ENCODE measurements at places on chromosomes 6 and 20.

DNA sequence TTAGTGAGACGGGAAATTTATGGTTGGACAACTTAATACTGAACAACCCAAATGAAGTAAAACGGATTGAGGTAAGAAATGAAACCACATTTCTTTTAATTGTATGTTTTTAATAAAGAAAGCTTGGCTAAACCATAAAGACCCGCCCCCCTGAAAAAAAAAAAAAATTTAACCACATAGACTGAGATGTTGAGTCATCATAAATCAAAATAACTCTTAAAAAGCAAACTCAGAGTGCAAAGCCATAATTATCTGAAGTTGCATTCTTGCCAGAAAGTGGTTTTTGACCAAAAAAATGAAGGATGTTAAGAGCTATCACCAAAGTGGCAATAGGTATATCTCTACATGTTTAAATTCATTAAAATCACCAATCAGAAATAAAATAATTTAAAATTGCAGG lies 101.8 kb upstream of the COL21A1 start:
- DNase-seq, result no peak

DNA sequence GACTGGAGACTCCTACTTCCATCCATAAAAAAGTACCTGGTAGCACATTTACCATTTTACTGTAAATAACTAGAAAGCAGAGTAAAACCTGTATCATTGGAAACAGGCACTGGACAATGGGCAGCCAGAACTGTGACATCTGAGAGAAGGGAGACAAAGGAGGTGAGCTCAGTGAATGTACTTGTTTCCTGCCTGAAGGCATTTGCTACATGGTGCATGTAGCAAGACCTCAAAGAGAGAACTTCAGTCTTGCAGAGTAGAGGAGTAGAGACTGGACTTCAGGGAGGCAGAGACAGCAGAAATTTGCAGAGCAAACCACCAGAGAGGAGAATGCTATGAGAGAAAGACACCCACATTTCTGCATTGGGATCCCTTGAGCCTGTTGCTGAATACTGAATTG lies 171.0 kb upstream of the CCN2 start:
- no peak for DNase-seq

GRCh38 chr6:44047801-44048200 lies 79.5 kb downstream of the MRPL14 start:
- no peak for DNase-seq

- peak; percentile 56 for DNase-seq
Measured at GRCh38 chr6:13355043-13355945, 27.0 kb upstream of the TBC1D7 start.

- DNase-seq, result no peak
Measured at GRCh38 chr6:147192278-147192911, 11.8 kb upstream of the STXBP5 start.

GRCh38 chr6:157980288-157981131 lies 1.2 kb upstream of the SYNJ2 start:
- peak; percentile 25 for DNase-seq

- no peak for DNase-seq
Measured at GRCh38 chr6:88454658-88455057, 288.5 kb upstream of the CNR1 start.

GRCh38 chr20:60144974-60145527 lies 186.8 kb downstream of the CDH26 start:
- DNase-seq, result no peak

GRCh38 chr6:24385536-24386269 lies 17.0 kb upstream of the MRS2 start:
- DNase-seq, result no peak

- no peak for DNase-seq
Measured at GRCh38 chr6:35485402-35485877, 11.4 kb downstream of the TEAD3 start.

DNA sequence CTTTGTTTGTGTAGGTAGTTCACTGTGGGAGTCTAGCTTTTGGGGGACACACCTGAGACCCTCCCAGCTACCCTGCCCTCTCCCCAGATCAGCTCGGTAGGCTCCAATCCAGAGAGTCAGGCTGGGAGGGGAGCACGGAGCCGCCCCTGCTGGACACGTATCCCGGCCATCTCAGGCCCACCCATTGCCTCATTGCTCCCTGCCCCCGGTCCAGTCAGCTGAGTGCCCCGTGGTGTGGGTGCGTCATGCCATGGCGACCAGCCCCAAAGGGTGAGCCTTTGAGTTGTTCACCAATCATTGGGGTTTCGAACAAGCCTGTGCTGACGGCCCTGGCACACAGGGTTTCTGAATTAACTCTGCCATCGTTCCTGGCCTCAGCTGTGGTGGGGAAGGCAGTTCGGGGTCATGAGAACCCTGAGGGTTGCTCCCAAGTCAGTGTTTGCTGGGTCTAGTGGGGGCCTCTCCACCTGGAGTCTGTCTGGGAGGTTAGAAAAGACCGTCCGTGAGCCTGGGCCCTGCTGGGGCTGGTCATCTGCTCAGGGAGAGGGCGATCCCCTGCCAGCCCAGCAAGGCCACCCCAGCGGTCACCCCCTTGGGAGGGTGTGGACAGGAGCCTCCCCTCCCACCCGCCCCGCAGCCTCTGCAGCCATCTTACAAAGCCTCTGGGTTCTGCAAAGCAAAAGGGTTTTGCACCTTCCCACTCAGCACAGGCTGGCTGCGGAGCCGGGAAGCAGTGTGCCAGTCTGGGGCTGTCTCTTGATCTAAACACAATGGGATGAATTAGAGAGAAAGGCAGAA lies 34.5 kb downstream of the NTSR1 start:
- DNase-seq, result no peak

DNA sequence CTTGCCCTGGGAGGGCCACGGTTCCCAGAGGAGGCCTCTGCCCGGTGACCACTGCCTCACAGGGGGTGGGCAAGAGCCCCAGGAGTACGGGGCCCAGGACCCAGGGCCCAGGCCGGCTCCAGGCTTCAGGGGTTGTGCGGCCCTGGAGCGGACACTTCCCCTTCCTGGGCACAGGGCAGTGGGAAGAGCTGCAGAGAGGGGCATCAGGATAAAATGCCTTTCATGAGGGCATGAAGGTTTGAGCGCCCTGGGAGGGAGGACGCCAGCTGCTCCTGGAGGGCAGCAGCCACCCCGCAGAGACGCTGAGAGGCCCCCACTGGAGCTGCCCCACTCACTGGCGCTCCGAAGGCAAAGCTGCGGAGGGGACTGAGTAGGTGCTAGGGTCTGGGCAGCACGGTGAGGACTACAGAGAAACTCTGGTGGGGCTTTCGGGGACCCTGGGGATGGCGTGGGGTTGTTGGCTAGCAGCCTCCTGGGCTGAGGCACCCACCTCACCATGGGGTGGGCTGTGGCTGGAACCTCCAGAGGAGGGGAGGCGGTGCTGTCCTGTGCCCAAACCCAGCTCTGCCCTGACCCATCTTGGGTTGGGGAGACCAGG lies 10.4 kb downstream of the LAMA5 start:
- DNase-seq, result no peak

DNA sequence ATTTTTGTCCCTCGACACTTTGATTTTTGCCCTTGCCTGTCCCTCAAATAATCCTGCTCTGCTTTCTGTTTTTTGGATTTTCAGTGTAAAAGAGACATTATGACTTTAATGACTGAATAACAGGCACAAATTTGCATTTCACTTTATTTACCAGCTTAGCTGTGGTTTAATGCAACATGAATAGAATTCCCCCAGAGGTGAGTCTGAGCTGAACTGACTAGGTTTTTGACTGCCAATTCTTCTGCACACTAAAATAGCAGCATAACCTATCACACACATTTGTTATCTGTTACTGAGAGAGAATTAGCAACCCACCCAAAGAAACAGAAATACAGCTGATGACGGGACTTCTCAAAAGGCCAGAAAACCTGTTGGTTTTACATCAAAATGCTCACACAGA lies 3.9 kb upstream of the RBM24 start:
- no peak for DNase-seq

DNA sequence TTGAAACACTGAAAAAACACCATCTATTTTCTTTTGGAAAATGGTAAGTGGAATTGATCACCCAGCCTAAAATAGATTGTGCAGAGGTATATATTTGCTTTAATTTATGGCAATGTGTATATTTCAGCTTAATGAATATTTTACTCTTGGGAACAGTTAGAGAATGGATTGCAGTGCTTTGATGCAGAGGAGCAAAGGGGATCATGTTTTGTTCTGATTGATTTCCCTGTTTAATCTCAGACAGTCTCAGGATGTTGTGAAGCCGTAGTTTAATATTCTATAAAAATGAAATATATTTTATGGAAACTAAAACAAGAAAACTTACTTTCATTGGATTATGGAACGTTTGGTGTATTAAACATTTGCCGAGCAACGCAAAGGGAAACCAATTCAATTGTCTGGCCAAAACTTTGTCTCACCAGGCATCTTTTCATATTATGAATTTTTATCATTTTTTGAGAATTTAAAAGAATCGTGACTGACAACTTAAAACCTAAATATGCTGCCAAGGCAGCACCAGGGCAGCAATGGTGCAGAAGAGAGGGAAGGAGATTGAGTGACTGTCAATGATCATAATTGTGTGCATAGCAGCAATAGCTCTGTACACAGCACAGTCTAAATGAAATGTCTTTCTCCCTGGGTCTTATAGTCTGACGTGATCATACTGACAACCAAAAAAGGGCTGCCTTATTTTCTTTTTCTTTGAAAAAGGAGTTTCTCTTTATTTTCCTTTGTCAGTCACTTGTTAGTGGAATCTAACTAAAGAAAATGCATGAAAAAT lies 105.5 kb upstream of the EPHA7 start:
- DNase-seq, result no peak

DNA sequence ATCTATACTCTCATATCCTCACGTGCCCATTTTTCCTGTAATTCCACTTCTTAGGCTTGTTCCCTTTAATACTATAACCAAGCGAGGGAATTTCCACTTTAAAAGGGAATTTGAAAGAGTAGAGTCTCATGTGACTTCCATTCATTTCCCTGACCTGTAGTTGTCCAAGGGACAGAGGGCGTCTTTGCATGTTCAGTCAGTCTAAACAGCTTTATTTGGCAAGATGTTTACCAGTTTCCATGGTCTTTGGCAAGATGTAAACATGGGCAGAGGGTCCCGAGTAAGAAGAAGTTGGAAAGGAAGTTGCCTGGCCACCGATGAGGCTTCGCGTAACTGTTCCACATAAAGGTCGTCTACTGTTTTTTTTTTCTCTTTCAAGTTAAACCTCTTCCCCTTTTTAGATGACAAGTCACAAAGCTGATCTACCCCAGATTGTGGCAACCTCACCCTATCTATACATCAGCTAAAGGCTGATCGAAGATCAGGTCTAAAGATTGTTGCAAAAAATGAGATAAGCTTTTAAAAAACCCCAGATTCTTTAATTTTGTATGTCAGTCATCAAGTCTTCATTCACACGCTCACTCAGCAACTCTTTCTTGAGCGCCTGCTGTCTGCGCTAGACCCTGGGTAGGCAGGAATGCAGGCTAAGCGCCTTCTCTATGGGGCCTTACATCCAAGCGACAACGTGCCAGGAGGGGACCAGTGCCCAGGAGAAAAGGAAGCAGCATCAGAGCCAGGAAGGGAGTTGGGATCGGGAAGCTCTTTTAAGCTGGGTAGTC lies 31.7 kb upstream of the CCR6 start:
- peak; percentile 77 for DNase-seq

DNA sequence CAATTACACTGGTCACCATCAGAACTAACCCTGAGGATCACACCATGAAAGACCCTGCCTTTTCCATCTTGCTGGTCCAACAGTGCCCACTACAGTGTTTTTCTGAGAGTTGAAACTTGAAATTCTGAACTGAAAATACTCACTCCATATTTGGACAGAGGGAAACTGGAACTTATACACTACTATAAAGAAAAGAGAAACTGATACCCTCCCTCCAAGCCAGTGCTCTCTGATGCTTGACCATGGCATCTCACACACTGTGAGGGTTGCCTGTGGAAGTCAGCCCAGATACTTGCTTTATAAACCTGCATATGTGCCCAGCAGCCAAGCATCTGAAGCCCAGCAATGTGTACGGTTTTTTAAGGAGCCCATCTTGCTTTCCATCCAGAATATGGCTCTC lies 108.7 kb downstream of the FOXA2 start:
- DNase-seq, result no peak

- DNase-seq, result no peak
Measured at GRCh38 chr20:33979094-33979493, 14.6 kb upstream of the RALY start.

DNA sequence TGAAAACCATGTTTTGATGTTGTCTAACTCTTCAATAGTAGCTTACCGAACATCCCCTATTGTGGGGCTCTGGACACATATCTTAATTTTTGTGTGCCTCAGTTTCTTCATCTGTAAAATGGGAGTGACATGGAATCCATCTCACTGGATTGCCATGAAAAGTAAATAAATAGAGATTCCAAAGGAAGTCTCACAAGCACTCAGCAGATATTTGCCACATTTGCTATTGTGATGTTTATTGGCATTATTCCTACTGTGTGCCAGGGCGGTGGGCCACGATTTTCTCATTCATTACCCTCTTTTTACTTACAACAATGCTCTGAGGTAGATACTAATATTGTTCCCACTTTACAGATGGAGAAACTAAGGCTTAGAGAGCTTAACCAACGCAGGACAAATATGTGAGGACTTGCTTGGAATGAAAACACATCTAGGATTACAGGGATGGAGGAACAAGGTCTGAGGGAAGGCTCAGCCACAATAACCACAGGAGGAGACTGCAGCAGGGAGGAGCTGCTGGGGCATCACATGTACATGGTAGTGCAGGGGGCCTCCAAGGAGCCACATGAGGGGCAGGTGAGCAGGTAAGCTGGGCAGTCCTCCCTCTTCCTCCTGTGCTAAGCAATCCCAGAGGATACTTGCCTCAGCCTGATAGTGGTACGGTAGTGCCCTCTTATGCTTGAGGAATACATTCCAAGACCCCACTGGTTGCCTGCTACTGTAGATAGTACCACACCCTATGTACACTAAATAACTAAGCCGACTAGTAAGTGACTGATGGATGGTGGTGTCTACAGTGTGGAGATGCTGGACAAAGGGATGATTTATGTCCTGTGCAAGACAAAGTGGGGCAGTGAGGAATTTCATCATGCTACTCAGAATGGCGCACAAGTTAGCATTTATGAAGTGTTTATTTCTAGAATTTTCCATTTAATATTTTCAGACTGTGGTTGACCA lies 176.9 kb downstream of the FOXA2 start:
- no peak for DNase-seq

GRCh38 chr20:22686097-22686496 lies 101.7 kb upstream of the FOXA2 start:
- DNase-seq, result no peak
